Fibroblast of the conjunctiva (primary cell): ENCODE measurements at places on chromosomes 5 and 9.

DNA sequence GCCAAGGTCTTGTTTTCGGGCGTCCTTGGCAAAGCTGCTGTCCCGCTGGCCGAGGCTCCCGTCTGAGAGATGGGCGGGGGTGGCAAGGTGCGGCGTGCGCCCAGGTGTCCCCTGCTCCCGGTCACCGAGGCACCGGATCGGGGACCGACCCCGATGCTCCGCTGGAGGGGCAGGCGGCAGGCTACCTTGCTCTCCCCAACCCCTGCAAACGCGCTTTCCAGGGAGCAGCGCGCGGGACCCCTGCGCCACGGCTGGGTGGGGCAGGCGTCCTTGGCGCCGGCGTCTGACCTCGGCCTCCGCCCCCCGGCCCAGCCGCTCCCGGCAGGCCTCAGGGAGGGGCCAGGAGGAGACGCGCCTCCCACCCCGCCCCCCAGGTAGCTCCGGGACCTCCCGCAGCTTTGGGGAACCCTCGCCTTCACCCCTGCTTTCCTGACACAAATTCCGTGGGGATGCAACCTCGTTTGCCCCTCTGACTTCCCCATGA lies 551 bp downstream of the N4BP3 start:
- DNase-seq: no peak

GRCh38 chr5:81530919-81531318 lies 137.0 kb upstream of the ACOT12 start:
- DNase-seq: no peak

DNA sequence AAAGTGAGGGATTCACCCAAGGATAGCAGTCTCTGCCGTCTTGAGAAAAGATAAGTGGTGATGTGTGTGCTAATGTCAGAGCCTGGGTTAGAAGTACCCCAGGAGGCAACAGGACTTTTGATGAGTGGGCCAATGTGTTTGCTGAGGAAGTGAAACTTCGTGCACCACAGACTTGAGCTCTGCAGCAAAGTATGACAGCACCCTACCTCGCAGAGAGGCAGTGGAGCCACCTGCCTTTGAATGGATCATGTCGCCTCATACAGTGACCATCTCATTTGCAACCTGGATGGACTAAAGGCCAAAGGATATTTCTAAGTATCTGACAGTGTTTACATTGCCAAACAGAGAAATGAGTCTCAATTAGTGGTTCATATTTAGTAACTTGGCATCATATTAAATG lies 593.9 kb upstream of the GRAMD2B start:
- DNase-seq: no peak

DNA sequence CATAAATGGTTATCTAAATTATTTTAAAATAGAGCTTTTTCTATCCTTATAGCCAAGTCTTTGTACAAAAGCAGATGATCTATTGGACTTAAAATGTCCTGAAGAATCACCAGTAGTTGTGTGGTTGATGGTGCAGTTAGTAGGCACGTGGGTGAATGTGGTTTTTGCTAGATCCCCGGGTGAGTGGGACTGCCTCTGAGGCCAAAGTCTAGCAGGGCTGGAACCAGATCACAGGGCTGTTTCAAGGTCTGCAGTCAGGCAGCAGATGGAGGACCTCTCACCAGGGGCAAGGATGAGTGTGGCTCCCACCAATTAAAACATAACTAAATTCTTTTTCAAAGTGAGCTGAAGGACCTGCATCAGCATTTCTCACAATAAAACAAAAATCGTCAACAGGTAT lies 604.7 kb upstream of the FTMT start:
- no peak for DNase-seq

DNA sequence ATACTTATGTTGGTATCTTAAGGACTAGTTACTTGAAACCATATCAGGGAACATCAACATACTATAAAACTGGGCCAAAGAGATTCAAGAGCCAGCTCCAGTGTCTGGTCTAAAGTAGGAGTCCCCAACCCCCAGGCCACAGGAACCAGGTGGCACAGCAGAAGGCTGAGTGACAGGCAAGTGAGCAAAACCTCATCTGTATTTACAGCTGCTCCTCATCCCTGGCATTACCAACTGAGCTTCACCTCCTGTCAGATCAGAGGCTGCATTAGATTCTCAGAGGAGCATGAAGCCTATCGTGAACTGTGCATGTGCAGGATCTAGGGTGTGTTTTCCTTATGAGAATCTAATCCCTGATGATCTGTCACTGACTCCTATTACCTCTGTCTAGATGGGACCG lies 581.6 kb upstream of the CDH9 start:
- DNase-seq: no peak

GRCh38 chr9:132150256-132150655 lies 11.6 kb upstream of the NTNG2 start:
- no peak for DNase-seq

DNA sequence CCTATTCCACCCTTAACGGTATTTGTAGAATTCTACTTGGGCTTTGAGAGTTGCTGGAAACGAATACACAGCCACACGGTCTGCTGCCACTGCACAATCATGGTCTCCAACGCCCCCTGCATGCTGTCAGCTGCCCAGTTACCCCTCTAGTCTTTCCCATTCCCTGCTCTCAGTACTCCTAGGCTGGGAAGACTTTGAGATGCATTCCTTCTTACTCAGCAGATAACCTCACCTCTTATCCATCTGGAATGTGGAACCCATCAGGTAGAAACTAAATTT lies 92.8 kb downstream of the ANKH start:
- DNase-seq: no peak

GRCh38 chr5:159345861-159346260 lies 15.6 kb upstream of the IL12B start:
- DNase-seq: no peak

- DNase-seq: no peak
These were observed 239.4 kb upstream of the PANK3 start for GRCh38 chr5:168818558-168818957.

DNA sequence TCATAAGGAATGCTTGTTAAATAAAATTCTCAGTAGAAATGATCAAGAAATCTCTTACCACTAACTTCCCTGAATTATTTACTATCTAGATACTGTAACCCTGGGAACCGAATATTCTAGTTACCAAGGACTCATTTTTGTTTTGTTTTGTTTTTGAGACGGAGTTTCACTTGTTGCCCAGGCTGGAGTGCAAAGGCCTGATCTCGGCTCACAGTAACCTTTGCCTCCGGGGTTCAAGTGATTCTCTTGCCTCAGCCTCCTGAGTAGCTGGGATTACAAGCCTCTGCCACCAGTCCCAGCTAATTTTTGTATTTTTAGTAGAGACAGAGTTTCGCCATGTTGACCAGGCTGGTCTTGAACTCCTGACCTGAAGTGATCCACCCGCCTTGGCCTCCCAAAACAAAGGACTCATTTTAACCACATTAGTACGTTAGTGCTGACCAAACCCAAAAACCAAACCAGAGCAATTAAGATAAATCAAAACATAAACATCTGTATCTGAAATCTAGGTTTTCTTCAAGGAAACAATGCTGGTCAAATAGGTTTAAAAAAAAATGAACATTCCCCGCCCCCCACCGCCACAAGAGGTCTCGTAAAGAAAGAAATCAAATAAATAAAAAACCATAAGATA lies 3.7 kb downstream of the TXN start:
- DNase-seq: no peak

- no peak for DNase-seq
These were observed 12.3 kb downstream of the GAPT start for GRCh38 chr5:58503390-58504046.

- DNase-seq: no peak
These were observed 71.2 kb downstream of the TENT4A start for GRCh38 chr5:6784481-6784880.

GRCh38 chr9:134916161-134916665 lies 1.5 kb downstream of the FCN1 start:
- DNase-seq: no peak

- DNase-seq: no peak
These were observed 3.3 kb downstream of the SLC23A1 start for GRCh38 chr5:139379626-139380449.

DNA sequence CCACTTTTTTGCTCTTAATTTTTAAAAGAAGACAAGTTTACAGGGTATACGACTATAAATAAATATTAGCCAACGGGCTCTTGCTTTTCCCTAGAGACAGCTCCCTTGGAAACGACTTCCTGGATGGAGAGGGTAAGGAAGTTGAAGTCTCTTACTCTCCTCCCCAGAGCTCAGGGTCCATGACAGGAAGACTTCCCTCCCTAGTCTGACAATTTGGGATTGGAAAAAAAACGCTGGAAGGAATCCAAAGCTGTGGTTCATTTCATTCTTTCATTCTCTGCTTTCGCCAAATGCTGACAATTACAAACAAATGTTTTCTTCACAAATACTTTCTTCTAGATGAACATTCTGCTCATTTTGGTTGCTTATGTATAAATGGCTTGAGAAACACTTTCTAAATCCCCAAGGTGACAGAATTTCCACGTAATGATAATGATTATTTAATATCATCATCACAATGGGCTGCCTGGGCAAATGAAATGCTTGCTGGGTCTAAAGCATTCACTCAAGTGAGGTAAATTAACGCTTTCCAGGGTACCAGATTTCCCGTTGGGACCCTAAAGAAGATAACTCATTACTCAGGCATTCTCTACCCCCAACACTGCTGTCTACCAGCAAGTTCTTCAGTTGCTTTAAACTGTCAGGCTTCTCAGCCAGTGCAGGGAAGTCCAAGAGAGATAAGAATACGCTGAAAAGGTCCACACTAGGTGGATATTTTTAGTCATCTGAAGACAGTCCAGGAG lies 139.8 kb upstream of the SLC30A5 start:
- DNase-seq: peak; percentile 14

GRCh38 chr5:949815-950560 lies 57.3 kb downstream of the TRIP13 start:
- no peak for DNase-seq

- DNase-seq: no peak
These were observed 7.5 kb upstream of the DOLPP1 start for GRCh38 chr9:129073404-129073803.

DNA sequence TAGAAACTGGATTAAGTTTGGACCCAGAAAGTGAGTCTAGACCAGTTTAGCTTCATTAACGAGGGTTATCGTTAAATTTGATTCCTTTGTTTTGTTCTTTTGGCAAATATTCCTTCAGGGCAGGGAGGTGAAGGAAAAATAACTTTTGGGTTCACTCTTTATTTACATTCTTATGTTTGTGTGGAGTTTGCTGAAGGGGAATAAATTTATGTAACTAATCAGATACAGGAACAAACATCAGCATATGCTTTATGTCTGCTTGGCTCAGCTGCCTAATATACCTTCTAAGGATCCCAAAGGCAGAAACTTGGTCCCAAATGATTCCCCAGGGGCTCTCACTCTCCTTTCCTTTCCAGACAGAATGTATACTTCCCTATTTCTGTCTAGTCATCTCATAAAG lies 132.4 kb downstream of the MCTP1 start:
- no peak for DNase-seq

DNA sequence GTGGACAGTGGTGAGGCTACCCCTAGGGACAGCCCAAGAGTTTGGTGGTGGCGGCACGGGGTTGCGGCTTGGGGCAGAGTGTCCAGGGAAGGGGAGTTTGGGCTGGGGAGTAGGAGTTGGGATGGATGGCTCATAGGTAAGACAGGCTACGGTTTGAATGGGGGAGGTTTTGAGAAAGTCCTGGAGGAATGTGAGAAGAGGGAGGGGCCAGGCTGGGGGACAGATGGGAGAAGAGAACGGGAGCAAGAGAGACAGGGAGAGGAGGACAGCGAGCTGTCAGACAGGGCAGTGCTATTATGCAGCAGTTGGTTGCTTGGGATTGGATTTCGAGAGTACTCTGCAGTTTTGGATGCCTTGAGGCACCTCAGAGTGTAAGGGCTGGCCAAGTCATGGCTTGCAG lies 24.5 kb downstream of the PSD2 start:
- no peak for DNase-seq

DNA sequence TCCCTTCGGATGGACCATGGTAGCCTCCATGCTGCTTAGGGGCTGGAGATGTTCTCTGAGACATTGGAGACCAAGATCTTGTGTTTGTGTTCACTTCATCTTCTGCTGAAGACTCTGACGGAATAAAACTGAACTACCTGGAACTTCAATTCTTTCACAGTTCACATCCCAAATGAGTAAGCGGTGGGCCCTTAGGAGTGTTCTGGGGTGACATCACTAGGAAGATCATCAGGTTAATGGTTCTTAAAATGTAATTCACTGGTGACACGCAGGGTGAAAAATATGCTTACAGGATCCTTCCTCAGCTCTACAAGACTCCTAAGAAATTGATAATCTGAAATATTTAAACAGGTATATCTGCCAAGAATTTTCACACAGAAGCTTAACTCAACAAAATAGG lies 561.5 kb downstream of the SEMA5A start:
- DNase-seq: no peak

GRCh38 chr5:176185133-176185733 lies 53.0 kb upstream of the SIMC1 start:
- DNase-seq: peak; percentile 6

DNA sequence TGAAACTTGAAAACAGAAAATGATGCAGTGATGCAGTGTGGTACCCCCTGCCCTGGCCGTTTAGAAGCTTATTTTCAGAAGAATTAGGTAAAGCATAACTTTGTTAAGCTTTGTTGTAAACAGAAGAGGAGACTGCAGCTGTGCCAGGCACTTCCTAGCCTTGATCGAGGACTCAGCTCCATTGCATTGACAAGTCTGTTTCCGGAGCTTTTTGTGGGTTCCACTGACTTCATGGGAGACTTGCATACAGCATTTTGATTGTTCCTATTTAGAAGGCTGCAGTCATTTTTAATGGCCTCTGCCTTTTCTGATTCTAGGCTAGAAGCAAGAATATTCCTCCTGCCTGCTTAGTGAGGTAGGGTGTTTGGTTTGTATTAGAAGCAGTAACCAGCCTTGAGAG lies 12.3 kb downstream of the MVB12B start:
- DNase-seq: no peak

DNA sequence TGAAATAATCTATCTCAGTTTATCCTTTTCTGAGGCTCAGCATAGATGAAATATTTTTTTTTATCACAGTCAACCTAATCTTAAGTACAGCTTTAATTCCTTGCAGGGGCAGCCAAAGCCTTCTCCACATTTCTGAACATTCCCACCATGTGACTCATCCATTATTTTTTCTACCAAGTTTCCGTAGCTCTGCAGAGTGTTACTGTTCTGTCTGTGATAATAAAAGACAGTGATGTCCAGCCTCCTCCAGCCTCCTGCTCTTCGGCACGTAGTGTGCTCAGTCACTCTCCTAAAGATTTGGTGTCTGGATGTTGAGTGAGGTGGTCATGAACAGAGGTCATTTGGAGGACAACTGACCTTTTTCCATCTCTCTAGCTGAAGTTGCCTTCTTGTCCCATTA lies 338.1 kb upstream of the ADAMTS16 start:
- DNase-seq: no peak

DNA sequence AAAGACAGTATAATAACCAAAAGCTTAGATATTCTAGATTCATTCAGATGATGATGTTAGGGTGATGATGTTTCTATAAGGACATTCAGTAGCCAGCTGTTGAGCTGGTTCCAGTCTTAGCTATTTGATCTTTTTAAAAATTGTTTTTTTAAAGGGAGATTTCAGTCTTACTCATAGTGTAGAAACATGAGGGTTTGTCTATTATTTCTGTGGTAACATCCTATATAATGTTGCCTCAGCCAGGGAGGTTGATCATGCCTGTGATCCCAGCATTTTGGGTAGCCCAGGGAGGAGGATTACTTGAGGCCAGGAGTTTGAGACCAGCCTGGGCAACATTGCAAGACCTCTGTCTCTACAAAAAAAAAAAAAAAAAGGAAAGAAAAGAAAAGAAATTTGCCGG lies 167.8 kb downstream of the DOCK2 start:
- DNase-seq: no peak

- DNase-seq: peak; percentile 60
These were observed 69.3 kb downstream of the SNX30 start for GRCh38 chr9:112819635-112820496.
